ENCODE measurements at places on chromosomes 5 and 9.

GRCh38 chr5:168826246-168826725 is 247.1 kb upstream of the PANK3 start:
- no peak for DNase-seq

DNA sequence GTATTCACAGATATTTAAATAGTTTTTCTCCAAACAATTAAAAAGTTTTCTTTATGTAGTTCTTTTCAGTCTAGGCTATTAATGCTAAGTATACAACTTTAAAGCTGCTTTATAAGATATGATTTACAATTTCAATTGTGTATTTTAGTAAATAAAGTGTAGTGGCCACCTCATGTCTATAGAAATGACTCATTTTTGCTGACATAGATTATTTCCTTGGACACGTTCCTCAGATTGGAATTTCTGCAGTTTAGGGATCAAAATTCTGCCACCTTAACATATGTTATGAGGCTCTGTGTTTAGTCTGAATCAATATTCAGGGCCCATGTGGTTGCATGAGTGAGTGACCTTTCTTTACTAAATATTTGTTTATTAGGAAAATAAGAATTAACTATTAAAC is 750.2 kb downstream of the IRX1 start:
- no peak for DNase-seq

DNA sequence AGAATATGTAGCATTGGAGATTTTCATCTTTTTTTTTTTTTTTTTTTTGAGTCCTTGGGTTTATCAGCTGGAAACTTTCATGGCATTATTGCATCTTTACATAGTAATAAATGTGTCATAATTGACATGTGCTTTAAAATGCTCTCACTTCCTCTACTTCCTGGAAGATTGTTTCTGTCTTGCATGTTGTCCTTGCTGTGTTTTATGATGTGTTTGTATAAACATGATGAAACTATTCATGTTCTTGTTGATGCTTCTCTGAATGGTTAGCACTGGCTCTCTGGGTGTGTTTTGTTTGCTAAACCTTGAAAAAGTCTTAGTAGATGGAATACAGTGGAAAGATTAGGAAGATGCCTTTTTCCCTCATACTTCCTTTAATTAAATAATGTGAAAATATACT is 87.9 kb downstream of the IQGAP2 start:
- no peak for DNase-seq

DNA sequence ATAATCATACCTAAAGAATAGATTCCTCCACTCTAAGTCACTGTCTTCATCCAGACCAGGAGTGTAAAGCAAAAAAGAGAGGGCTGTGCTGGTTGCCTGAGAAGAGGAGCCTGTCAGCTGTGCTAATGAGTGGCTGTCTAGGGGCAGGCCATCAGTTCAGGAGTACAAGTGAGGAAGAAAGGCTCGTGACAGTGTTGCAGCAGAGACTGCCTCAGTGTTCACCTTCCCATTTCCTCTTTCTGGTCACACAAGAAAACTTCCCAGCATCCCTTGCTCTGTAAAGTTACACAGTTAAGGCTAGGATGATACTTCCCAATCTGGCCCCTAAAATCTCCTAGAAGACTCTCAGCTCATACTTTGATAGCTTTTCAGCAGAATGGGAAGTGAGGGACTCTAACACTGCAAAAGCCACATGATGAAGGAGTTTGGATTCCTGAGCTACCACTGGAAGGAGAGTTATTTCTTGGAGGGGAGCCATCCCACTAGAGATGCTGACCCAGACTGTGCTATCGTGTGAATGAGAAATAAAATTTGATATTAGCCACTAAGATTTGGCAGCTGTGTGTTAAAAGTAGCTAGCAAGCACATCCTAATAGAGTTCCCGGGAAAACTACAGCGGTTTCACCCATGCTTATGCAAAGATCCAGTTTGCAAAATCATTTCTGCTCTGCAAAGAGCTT is 67.1 kb downstream of the ADAMTS12 start:
- no peak for DNase-seq

DNA sequence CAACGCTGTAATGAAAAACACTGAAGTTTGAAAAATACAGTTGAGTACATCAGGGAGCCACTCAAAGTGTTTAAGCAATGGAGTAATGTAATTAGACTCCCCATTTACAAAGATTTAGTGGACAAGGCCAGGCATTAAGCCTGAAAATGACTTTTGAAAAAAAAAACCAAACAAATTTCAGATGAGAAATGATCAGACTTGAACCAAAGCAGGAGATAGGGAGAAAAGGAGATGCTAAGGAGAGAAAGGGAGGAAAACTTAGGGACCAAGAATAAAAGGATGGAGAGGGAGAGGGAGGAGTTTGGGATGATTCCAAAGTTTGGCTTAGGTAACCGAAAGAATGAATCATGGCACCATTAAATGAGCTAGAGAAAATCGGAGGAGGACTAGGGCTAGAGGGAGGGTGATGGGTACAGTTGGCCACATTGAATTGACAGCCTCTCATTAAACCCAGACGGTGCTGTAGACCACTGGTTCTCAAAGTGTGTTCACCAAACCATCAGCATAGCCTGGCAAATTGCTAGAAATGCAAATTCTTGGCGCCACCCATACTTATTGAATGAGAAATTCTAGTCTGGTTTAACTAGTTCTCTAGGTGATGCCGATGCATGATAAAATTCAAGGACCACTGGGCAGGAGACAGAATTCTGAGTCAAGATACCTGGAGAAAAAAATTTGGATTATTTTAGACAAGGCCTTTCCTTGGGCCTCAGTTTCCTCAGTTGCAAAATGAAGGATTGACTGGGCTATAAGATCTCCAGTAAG is 6.2 kb upstream of the CPEB4 start:
- DNase-seq: no peak

- DNase-seq: no peak
Observed at GRCh38 chr9:83132768-83133167, 69.8 kb upstream of the RASEF start.

- DNase-seq: no peak
Observed at GRCh38 chr5:82523633-82524032, 245.5 kb upstream of the RPS23 start.

DNA sequence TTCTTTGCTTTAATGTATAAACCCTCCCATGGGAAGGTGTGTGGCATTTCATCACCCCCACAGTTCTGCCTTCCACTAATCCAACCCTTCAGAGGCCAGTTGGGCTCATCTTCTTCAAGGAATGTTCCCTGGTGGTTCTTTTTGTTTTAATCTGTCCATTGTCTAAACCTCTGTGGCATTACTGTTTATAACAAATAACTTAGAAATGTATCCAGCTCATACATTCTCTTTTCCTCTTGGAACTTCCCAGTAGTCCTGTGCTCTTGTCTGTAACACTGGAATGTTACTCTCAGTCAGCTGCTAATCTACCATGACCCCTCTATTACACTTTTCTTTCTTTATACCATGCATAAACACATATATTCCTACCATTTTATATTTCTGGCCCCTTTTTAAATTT is 213.5 kb upstream of the TARS1 start:
- DNase-seq: no peak

GRCh38 chr9:92669527-92669889 is 423 bp downstream of the IPPK start:
- no peak for DNase-seq
